ENCODE measurements at places on chromosomes 4 and X. TPM values are rescaled to one million over a fixed set of nuclear protein-coding genes. Genes with fewer than 3 reads are reported as not detected.
A peak's percentile ranks its signal among the peaks of the same experiment; 100 is the strongest.

- H3K27ac ChIP-seq: no peak overlapping the region
- no peaks in the 10 kb centered on the region for H3K4me1 ChIP-seq
- H3K4me3 ChIP-seq: no peak overlapping the region
These were observed 502.3 kb upstream of the DIAPH2 start for GRCh38 chrX:96182366-96182765.

- H3K4me1 ChIP-seq: no peaks in the 10 kb centered on the region
- no peak overlapping the region for H3K27ac ChIP-seq
- H3K4me3 ChIP-seq: no peak overlapping the region
- no peaks in the 10 kb centered on the region for H3K36me3 ChIP-seq
- peaks cover 31% of the 10 kb centered on the region for H3K27me3 ChIP-seq
- no peak for DNase-seq
These were observed 32.1 kb downstream of the SUV39H1 start for GRCh38 chrX:48728653-48729052.

GRCh38 chr4:80434238-80434637, 98.7 kb downstream of the CFAP299 start:
- no peaks in the 10 kb centered on the region for H3K36me3 ChIP-seq
- H3K4me1 ChIP-seq: no peaks in the 10 kb centered on the region
- no peak overlapping the region for H3K4me3 ChIP-seq
- no peaks in the 10 kb centered on the region for H3K27me3 ChIP-seq
- no peak overlapping the region for H3K27ac ChIP-seq
- DNase-seq: no peak

DNA sequence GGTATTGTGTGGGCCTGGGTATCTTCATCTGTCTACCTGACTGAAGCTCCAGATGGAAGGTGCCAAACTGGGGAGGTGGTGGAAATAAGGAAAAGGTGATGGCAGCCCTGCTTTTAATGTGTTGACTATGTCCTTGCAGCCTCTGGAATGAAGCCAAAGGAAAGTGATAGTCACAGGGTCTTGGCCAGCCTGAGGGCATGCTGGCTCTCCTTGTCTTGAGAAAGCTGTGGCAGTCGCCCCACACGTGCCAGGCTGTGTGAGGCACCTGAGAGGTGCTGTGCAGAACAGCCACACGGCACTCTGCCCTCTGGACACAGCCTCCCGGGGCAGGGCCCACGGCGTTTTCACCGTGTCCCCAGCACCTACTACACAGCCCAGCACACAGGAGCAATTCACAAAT, 77.6 kb downstream of the NAT8L start:
- no peak overlapping the region for H3K27ac ChIP-seq
- H3K36me3 ChIP-seq: no peaks in the 10 kb centered on the region
- no peak overlapping the region for H3K4me3 ChIP-seq
- peaks cover 10% of the 10 kb centered on the region for H3K4me1 ChIP-seq

DNA sequence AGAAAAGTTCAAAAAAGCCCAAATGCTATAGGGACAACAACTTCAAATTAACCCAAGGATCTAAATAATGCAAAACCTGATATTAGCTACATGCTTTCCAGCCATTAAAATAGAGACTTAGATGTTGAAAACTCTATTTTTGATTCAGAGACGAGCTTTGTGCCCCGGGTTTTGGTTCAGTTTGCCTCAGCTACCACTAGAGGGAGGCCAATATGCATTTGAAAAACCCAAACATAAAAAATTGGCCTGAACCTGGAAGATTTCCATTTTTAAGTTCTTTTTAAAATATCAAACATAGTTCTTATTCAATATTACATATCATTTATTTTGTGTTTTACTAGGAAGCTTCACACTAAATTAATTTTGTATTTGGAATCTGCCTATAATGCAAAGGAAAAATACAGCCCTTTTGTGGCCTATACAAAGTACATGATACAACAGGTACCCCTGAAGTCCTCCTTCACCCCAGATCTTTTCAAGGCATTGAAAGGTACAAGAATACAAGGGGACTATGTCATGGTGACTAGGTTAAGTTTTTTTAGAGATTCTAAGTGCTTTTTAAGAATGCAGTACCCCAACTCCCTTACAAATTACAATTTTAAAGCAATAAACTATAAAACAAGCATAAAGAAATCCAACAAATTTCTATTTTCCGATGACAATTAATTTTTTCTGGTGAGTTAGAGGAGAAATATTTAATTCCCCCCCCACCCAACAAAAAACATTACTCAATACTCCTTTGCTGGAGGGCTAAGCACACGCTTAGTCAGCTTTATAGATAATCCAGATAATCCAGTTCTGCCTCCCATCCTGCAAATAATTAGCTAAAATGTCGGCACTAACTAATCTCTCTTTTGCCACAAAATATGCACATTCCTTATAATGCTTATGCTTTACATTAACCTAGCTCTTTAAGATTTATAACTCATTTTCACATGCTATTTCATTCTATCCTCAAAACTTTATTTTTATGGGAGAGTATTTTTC, 97.7 kb upstream of the PTPN13 start:
- H3K27ac ChIP-seq: peak overlapping the region; percentile 30
- H3K4me1 ChIP-seq: peaks cover 18% of the 10 kb centered on the region
- H3K36me3 ChIP-seq: no peaks in the 10 kb centered on the region
- no peaks in the 10 kb centered on the region for H3K27me3 ChIP-seq

GRCh38 chr4:48772556-48772955, 7.5 kb downstream of the FRYL start:
- no peak overlapping the region for H3K27ac ChIP-seq
- H3K4me3 ChIP-seq: no peak overlapping the region
- peaks cover 2% of the 10 kb centered on the region for H3K36me3 ChIP-seq
- no peaks in the 10 kb centered on the region for H3K27me3 ChIP-seq

DNA sequence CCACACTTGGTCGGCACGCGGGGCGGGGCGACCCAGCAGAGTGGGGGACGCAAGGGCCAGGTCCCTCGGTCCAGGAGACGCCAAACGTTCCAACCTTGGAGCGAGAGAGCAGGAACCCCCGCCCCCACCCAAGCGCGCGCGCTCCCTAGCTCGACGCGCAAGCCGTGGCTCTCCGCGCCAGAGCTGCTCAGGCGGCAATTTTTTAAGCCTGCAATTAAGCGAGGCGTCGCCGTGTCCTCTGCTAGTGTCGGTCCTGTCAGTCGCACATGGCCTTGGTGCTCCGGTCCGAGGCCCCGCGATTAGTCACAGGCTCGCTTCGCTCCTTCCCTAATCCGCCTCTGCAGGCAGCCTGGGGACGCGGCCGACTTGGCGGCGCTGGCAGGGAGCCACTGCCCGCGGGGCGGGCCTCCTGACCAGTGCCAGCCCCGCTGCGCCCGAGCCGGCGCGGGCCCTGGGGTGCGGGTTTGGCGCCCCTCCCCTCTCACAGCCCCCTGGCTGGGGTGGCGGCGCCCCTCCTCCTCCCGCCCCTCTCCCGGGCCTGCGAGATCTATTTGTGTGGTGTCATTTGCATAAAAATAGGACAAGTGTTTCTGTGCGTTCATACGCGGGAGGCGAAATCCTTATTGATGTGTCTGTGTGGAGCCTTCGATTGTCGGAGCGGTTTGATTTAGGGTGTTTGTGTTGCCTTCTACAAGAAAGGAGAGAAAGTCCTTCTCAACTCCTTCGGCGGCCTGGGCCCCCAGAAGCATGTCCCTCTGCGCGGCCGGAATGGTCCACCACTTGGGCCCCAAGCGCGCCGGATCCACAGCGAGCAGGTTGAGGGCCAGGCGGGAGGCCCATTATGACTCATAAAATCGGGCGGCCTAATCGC, 9.8 kb upstream of the BCOR start:
- peak overlapping the region; percentile 73 for H3K27ac ChIP-seq
- H3K27me3 ChIP-seq: no peaks in the 10 kb centered on the region
- peak; percentile 65 for DNase-seq

Gene ALAS2
- total RNA-seq: not detected

Gene CCKAR
- not detected for total RNA-seq

Gene USP51
- total RNA-seq: 1.2 TPM

Gene MAGEB17
- not detected for total RNA-seq

Gene TLR7
- not detected for total RNA-seq

Gene TRAM1L1
- 1.6 TPM for total RNA-seq

All from Calu3 (cell line).